ENCODE measurements at places on chromosomes 7 and 10.

DNA sequence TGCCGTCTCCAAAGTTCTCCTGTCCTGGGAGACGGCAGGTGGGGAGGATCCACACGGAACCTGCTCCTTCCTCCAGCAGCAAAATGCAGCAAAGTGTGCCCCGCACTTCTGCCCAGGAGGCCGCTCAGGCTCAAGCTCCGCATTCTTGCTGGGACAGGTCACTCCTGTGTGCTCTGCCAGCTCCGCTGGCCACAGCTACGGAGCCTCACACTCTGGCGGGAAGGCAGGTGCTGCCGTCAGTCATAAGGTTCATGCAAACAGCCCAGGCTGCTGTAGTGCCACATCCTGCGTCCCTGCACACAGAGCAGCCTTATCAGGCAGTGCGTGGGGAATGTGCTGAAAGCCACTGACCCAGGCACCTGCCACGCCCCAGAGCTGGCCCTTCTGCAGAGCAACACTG, 22.4 kb downstream of the ADGRA1 start:
- DNase-seq = no peak

- DNase-seq = peak; percentile 8
Measured at GRCh38 chr7:6705959-6706665, 635 bp downstream of the ZNF12 start.

DNA sequence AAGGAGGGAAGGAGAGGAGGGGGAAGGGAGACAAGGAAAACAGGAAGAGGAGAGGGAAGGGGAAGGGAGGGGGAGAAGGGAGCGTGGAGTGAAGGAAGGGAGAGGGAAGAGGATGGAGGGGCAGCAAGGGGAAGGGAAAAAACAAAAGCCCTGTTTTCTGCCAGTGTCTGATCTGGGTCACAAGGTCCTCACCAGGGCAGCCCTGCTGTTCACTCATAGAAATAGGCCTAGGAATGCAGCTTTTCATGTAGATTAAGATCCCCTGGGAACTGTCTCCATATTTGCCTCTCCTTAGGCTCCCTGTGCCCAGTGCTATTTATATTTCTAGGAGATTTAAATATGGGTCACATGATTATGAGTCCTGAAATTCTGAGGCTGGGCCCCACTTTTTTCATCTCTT, 790.7 kb downstream of the TNS3 start:
- DNase-seq = no peak

DNA sequence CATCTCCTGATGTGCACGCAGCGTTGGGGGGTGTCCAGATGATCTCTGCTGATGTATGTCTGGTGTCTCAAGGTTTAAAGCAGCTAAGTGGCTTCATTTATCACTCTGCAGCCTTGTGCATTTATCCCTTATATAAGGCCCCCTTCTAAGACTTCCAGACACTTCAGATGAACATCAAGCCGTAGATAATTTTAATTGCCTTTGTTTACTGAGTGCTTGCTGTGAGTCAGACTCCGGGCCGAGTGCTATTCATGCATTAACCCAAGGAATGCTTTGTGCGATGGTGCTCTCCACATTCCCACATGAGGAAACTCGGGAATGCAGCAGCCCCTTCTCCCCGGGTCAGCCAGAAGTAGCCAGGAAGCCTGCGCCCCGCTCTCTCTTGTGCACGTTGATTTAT, 328.6 kb upstream of the COBL start:
- no peak for DNase-seq

DNA sequence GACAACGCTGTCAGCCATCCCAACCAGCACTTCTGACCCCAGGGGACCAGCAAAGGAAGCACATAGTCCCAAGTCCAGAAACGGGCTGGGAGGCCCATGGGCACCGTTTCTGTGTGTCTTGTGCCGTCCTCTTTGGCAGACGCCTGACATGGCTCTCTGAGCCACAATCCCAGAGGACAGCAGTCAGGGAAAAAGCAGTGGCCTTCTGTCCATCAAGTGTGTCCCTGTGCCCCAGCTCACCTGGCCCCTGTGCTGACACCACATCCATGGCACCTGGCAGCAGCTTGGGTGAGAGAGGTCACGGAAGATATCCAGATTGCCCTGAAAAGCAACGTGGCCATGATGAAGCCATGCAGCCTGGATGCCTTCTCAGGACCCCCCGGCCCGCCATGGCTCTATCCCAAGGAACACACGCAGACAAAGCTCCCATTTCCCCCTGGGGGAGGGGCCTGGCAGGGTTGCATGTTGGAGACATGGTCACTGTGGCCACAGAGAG, 38.1 kb upstream of the ANTXRL start:
- DNase-seq = no peak

GRCh38 chr7:33667196-33667595, 238.1 kb upstream of the BMPER start:
- DNase-seq = no peak

GRCh38 chr10:131245475-131246059, 66.0 kb downstream of the TCERG1L start:
- no peak for DNase-seq

DNA sequence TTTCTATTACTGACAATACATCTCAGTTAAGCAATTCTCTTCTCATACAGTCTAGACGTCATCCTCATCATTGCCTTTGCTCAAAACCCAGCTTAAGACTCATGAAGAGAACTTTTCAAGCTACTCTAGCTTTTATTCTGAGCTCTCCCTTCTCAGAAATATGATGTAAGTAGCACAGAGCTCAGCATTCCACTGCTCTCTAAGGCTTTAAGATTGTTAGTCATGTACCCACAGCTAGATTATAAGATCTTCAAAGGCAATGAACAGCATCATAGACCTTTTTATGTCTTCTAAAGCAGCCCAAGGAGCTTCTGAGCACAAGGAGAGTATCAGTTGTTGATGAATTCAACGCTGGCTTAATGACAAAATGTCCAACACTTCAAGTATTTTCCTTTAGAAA, 119.3 kb downstream of the NRP1 start:
- DNase-seq = no peak

- no peak for DNase-seq
Measured at GRCh38 chr7:1231214-1232102, 1.2 kb upstream of the UNCX start.

DNA sequence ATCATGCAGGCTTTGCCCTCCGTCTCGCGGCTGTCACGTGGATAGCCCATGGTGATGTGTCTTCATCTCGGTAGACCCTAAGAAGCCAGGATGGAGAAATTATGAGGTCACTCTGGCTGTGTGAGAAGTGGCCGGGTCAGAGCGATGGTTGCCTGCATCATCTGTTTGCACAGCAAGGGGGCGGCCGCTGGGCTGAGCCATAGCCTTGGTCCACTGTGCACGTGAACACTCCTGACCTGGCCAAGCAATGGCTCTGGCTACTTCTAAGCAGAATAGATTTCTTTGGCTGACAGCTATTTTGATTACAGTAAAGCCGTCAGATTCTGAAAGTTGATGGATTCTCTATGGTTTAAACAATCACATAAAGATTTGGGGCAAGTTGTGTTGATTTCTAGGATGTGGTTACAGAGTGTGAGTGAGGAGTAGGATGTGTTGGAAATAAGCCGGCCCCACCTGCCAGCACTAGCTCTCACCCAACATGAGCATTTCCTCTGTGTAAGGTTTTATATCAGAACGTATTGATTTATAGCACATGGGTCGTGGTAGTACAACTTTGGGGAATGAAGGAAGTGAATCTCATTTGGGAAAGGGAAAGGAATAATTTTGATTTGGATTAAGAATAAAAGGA, 214.4 kb upstream of the GPR26 start:
- DNase-seq = no peak

- DNase-seq = no peak
Measured at GRCh38 chr7:26381476-26382353, 90.1 kb downstream of the SNX10 start.

- no peak for DNase-seq
Measured at GRCh38 chr10:52720018-52720417, 52.6 kb downstream of the MBL2 start.

DNA sequence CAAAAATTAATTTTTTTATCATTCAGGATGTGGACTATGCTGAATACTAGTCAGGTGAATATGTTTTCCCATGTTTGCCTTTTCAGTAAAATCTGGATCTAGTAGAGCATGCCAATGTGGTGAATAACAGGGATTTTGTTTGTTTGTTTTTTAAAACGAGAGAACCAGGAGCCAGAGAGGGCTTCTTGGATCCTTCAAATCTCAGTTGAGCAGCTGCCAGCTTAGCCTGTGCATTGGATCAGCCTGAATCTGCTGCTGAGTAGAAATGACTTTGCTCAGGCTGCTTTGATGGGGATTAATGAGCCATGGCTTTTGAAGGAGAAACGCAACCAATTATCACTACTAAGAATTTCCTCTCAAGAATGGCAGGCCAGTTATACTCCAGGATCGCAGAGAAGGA, 493.8 kb downstream of the ARL4A start:
- peak; percentile 24 for DNase-seq

DNA sequence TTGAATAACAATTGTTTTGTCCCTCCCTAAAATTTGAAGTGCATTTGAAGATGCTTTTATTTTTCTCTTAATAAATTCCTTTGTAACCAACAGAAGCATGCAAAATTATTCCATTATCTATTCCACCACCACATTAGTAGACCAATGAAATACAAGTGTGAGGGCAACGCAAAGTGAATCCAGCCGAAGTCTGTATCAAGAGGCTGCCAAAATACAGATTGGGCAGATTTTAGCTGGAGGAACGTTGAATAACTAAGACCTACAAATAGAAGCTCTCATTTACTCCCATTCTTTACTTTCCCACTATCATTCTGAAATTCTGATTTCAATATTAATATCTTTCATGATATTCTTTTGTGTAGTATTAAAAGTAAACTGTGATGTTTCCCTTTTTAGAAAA, 233.7 kb downstream of the BMPER start:
- DNase-seq = no peak

Data from Ammon's horn (tissue), 1 donor.